Activated T-helper 1 cell treated with anti-CD3 and anti-CD28 coated beads, Interleukin-2, amount 50 U/mL, for 16 hours (primary cell): ENCODE measurements at places on chromosomes 3 and 15.

GRCh38 chr15:51356147-51356546 is 14.7 kb downstream of the GLDN start:
- no peak for DNase-seq

DNA sequence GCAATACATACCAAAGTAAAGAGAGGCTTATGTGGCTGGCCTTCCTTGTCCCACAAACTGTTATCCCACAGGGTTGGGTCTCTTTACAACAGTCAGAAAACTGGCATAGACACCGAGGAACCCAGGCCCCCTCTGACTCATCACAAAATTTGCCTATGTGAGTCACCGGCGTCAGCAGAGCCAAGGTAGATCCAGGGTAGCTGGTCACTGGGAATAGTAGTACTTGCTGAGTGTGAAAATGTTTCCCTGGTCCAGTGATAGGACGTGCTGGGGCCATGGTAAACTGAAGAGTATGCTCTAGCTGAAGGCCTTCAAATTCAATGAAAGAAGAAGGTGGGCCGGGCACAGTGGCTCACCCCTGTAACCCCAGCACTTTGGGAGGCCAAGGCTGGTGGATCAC is 27.1 kb upstream of the SKIL start:
- DNase-seq, result no peak

DNA sequence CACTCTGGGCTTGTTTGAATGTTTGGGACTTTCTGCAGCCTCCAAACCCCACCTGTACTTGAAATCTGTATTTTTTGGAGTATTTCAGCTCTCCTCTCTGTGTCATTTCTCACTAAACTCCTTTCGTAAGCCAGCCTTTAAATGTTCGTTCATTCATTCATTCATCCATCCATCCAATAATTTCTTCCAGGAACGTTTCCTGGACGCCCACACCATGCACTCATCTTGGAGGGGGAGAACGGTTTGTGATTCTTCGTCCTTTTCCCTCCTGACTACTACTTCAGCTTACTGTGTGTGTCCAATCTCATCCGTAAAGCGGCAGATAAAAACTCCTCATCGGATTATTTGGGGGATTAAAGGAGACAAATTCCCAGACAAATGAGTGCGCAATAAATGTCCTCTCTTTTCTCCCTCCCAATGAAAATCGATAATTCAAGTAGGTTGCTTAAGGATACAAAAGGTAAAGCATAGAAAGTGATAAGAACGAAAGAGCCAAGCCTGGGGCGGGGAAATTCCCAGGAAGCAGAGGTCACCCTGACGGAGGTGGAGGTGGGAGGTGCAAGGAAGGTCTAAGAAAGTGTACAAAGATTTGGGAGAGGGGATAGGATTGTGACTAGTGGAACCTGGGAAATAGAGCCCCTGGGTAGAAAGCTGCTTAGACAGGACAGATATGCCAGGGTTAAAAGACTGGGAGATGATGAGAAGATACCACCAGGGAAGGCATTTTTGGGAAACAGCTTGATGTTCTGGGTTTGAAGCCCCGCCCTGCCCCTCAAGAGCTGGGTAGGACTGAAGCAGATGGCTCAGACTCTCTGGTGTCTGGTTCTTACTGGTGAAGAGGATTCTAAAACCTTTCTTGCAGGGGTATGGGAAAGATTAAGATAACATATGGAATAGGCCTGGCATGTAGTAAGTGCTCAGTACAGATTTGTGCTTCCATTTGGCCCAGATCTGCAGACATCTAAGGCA is 896 bp upstream of the KLHL25 start:
- no peak for DNase-seq

- no peak for DNase-seq
Measured at GRCh38 chr3:105807701-105808100, 61.1 kb downstream of the CBLB start.

DNA sequence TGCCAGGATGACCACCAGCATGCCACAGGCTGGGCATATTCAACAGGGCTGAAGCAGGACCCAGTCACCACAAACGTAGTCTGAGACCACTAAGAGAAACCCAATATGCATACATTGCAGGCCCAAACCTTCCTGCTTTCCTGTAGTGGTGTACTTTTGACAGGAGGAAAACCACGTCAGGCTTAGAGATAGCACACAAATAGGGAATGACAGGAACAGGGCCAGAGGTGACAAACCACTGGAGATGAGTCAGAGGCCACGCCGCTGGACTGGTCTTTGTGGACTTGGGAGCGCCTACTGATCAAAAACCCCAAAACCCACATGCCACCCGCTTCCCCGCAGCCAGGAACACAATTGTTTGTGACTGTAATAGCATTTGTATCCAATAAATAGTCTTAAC is 3.6 kb upstream of the EFCAB12 start:
- no peak for DNase-seq

GRCh38 chr15:99105514-99106341 is 848 bp downstream of the SYNM start:
- no peak for DNase-seq
